Kidney (tissue), 22 donors: ENCODE measurements at places on chromosomes 16 and 17. TPM values are rescaled to one million over a fixed set of nuclear protein-coding genes. Genes with fewer than 3 reads are reported as not detected.

The ENKD1 gene
- 38.3 TPM for polyA plus RNA-seq

The POLG2 gene
- 9.0 TPM for polyA plus RNA-seq

DNA sequence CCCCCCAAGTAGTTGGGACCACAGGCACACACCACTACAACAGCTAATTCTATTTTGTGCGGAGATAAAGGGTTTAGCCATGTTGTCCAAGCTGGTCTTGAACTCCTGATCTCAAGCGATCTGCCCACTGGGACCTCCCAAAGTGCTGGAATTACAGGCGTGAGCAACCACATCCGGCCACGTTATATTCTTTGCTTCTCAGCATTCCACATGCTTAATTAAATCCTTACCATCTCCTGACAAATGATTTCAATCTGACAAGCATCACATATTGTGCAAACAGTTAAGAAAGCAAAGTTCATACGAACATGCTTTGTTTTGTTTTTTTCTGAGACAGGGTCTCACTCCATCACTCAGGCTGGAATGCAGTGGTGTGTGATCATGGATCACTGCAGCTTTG is 18.2 kb downstream of the HIGD1B start:
- no peak for DNase-seq

DNA sequence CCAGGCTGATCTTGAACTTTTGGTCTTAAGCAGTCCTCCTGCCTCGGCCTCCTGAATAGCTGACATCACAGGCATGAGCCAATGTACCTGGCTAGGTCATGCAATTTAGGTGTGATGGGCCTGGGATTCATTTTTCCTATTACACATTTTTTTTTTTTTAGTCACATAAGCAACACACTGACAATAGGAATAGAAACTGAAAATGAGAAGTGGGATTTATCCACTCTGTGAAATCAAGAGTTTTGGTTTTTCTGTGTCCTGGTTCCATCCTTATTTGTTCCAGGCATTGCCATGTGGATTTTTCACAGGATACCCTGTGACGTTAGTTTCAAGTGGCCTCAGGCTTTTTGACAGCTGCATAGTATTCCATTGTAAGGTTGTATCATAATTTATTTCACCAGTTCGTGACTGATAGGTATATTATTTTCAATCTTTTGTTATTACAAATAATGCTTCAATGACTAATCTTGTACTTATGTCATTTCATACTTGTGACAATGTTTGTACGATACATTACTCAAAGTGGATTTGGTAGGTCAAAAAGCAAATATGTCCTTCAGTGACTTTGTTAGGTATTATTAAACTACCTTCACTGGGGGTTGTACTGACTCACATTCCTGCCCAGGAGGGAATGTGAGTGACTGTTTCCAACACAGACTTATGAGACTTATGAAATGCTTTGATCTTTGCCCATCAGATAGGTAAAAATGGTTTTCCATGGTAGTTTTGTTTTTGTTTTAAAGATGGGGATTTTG is 10.6 kb downstream of the ADCY7 start:
- DNase-seq, result no peak

The NFATC2IP gene
- 8.9 TPM for polyA plus RNA-seq

DNA sequence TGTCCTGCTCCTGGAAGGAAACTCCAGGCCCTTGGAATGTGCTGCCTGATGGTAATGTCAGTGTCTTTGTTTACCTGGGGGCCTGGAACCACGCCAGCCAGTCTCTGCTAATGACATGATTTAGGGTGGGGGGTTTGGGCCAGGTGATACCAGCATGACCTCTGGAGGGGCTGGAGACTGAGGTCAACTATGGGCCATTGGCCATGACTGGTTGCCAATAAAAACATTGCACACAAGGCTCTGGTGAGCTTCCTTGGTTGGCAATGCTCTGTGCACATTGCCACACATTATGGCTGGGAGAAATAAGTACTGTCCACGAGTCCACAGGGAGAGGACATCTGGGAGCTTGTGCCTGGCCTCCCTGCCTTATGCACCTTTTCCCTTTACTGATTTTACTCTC is 52.5 kb downstream of the LITAF start:
- DNase-seq, result no peak

- DNase-seq, result no peak
These were observed 108.1 kb downstream of the SNX11 start for GRCh38 chr17:48215583-48216139.

The PYY gene
- not detected for polyA plus RNA-seq

GRCh38 chr16:48546774-48547173 is 63.2 kb downstream of the N4BP1 start:
- DNase-seq, result no peak
